ENCODE measurements at places on chromosomes 2 and 18. TPM values are rescaled to one million over a fixed set of nuclear protein-coding genes. Genes with fewer than 3 reads are reported as not detected.
A peak's percentile ranks its signal among the peaks of the same experiment; 100 is the strongest.

- DNase-seq: no peak
These were observed 30.4 kb downstream of the PRKRA start for GRCh38 chr2:178420463-178420999.

DNA sequence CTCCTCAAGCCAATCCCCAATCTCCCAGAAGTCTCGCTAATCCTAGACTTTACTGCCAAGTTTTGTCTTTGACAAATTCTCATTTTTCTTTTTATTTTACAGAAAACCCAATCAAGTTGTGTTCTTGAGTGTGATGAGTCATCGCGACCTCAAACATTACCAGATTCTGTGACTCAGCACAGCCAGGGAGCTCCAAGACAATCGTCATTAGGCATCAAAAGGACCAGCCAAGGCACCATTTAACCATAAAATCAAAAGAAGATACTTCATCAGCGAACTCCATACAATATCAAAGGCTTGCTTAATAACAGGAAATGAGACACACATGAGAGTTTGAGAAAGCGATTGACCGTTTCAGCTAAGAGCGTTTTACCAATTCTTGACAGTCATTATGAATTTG, 146.2 kb upstream of the AGAP1 start:
- no peak for DNase-seq

The CCDC68 gene
- 4.6 TPM for total RNA-seq

- DNase-seq: no peak
These were observed 115.6 kb upstream of the NRP2 start for GRCh38 chr2:205566606-205567168.

DNA sequence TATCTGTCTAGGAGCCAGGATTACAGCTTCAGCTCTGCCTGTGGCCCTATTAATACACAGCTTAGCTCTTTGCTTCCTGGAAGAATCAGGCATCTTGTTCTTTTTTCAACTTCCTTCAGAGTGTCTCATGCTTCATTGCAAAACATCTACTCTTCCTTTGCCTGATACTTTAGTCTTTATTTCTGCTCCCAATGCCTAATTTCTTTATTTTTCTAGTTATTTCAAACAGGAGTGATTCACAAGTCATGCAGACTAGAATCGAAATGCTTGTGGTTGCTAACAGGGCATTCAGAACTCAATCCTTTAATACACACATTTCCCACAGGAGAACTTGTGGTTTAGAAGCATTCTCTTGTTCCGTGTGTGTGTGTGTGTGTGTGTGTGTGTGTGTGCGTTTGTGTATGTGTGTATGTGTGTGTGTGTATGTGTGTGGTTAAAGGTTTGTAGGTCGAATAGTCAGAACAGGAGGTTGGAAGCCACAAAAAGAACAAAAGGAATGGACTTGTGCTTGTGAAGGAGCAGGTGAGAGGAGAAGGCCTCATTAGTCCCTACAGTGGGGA, 28.3 kb upstream of the INSIG2 start:
- DNase-seq: no peak

DNA sequence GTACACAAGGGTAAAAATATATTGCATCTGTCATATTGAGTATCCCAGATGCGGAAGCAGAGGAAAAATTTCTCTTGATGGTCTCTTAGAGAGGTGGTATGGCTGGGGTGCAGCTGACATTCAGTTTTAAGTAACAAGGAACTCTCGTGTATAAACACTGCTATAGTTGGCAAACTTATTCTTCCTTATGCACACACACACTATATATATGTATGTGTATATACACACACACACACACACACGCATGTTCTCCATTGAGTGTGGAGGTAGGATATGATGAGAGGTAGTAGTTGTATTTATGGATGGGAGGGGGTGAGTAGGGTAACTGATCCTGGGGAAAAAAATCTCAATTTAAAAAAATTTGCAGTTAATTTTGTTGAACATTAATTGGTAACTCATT, 10.6 kb downstream of the PHLPP1 start:
- DNase-seq: no peak

- DNase-seq: peak; percentile 93
These were observed 16.9 kb downstream of the SLC66A2 start for GRCh38 chr18:79934311-79935097.

DNA sequence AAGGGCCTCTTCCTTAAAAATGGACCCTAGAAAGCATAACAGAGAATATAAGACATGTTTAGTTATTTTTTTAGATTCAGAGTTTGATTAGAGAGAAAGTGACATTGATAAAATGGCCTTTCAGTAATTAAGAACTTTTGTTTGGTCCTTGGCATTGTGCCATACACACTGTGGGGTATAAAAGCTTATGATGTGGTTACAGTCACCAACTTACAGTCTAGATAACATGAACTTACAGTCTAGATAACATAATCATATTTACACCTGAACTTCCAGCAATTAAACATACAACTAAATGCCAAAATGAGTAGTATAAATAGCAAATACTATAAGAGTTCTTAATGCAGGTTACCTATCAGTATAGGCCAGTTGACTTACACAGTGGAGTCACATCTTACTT, 25.6 kb upstream of the EFEMP1 start:
- DNase-seq: no peak

- no peak for DNase-seq
These were observed 51.9 kb upstream of the ZBTB7C start for GRCh38 chr18:48460929-48461583.

The MSTN gene
- total RNA-seq: not detected
